ENCODE measurements at places on chromosomes 3 and 15. TPM values are rescaled to one million over a fixed set of nuclear protein-coding genes. Genes with fewer than 3 reads are reported as not detected.

DNA sequence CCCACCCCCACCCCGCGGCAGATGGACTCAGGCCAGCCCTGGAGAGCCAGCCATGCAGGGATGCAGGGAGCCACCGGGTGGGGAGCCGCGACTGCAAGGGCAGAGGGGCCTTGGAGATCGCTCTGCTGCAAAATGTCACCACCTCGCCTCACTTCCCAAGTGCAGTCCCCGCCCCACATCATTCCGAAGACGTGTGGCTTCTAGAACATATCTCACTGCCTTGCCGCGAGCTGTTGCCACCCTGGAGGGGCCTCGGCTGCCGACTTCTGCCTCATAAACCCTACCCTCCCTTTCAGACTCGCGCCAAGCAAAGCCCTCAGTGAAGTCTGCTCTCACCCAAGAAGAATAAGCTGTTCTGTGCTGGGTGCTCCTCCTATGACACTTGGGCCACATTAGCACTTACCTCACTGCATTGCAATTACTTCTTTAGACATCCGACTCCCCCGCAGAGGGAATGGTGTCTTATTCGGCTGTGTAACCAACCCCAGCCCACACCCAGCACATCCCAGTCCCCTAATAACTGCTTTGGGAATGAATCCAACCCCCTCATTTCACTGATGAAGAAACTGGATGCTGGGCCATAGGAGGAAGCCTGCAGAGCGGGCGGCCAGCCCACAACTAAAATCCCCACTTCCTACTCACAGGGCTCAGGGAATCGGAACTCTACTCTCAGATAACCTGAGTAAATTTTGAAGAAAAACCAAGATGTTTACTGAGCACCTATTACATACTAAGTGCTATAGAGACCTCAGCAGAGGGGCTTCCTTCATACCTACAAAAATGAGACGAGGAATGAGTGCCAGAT is 8.6 kb downstream of the TLE3 start:
- no peak for DNase-seq

- no peak for DNase-seq
These were observed 405.0 kb upstream of the IL12A start for GRCh38 chr3:159583662-159584061.

SPINK8 gene
- not detected for total RNA-seq

- DNase-seq, result no peak
These were observed 18.5 kb downstream of the RPL32 start for GRCh38 chr3:12822725-12823373.

- DNase-seq, result no peak
These were observed 587 bp downstream of the WDR49 start for GRCh38 chr3:167653155-167653554.

ARL14 gene
- not detected for total RNA-seq

P3H2 gene
- total RNA-seq, result 1.3 TPM

DNA sequence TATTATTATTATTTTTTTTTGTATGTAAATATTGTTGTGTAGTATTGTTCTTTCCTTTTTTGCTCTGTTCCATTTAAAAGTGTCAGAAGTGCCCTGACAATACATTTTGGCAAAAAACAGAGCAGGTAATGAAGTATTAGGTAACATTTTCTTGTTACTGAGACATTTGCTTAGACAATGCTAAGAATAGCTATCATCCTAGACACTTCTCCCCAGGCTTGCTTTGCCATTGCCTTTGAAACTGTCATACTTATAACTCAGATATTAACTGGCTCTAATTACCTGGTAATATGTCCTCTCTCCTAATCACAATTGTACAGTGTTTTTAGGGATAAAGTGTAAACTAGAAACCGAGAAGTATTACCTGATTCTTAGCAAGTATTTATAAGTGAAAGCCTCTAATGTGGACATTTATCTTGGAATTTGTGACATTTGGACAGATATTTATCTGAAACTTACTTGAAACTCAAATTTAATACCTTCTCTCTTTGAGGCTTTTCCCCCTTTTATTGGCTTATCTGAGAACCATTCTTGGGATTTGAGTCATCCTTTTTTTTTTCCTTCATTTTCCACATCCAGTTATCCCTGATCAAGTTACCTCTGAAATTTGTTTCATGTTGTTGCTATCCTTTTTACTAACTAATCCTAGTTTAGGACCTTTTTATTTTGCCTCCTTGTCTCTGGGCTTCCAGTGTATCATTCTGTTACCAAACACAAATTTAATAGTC is 13.1 kb downstream of the ARIH1 start:
- no peak for DNase-seq

ZBED2 gene
- not detected for total RNA-seq

DNA sequence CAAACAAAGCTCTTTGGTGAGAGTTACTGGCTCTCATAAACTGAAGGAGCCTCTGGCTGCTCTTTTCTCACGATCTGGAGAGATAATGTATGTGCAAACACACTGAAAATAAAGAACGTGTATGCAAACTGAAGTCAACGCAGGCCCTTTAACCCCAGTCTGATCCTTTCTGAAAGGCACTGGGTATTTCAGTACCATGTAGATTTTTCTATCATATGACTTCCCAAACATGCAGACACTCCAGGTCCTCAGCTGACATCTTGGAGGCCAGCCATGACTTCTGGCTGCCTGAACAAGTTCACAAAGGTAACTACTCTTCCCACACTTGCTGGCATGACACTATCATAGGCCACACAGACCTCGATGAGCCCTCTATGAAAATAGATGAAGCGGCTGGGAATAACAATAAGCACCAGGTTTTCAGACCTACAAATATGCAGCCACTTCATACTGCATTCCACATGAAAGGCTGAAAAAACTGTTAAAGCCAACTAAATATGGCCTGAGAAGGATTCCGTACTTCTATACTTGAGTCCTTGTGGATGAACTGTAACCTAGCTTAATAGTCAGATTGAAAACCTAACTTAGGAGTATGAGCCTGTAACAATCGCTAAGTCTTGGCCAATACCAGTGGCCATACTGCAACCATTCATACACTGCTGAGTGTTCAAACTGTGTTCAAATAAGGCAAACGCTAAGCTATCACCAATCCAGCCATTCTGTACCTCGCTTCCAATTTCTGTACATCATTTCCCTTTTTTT is 121.3 kb downstream of the THRB start:
- DNase-seq, result no peak

GABRR3 gene
- not detected for total RNA-seq

DNA sequence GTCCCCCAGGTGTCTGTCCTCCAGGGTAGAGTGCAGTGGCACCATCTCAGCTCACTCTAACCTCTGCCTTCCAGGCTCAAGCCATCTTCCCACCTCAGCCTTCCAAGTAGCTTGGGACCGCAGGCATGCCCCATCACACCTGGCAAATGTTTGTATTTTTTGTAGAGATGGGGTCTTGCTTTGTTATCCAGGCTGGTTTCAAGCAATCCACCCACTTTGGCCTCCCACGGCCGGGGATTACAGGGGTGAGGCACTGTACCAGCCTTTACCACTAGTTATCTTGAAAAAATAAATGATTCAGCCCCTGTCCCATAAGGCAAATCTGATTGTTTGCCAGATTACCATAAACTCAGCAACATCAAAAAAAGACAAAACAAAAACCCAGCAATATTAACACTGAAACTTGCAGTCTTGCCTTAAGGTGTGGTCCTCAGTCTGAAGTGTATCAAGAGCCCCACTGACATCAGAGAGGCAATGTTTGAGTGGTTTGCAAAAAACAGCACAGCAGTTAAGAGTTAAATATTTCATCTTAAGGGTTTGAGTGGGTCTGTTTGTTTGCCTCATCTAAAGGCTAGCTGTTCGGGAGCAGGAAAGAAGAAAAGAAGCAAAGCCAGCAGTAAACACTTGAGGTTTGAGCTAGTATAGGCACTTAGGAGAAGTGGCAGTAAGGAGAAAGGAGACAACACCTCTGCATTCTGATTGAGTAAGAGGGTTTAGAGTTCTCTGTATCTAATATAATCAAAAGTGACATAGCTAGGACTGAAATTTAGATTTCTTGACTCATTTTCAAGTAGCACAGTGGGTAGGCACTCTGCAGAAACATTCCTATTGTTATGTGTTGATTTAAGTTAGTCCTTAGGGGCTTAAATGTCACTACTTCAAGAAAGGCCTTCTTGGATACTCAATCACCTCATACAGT is 26.3 kb upstream of the EDEM1 start:
- no peak for DNase-seq

KLHL40 gene
- total RNA-seq, result not detected

GOLGA8R gene
- total RNA-seq, result 1.3 TPM

DNA sequence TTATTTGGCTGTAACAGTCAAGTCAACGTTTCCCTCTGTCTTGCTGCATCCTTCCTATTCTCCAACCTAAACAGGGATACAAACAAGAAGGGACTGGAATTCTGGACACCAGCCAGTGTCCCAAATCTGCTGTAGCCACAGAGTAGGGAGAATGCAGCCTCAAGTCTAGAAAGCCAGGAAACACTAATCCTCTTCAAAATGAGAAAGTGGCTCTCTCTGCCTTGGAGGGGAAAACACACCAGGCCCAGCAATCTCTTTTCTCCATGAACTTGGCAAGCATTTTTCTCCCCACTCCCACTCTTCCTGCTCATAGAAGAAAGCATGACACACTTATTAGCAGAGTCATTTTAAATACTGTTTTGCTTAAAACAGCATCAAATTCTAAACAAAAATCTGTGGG is 781.7 kb downstream of the SQOR start:
- no peak for DNase-seq

DNA sequence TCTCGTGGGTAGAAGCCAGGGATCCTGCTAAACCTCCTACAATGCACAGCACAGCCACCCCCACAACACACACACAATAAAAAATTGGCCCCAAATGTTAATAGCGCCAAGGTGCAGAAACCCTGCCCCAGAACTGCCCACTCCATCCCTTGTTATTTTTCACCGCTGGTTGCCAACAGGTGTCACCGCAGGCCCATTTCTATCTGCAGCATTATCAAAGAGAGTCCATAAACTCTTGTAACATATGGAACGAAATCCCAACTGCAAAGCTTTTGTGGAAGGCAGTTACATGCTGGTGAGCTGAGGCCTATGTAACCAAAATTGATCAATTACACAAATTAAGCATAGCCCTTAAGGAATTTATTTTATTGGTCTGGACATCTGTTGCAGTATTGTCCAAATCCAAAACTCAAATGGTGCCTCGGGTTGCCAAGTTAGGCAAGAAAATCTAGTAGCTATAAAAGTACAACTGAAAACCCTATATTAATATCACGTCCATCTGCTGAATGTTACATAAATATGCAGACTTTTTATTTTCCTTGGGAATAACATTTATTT is 66.2 kb downstream of the SAMMSON start:
- no peak for DNase-seq

ACOX2 gene
- 1.8 TPM for total RNA-seq

TTLL13 gene
- total RNA-seq, result 0.04 TPM
